ENCODE measurements at places on chromosomes 5 and 9.

DNA sequence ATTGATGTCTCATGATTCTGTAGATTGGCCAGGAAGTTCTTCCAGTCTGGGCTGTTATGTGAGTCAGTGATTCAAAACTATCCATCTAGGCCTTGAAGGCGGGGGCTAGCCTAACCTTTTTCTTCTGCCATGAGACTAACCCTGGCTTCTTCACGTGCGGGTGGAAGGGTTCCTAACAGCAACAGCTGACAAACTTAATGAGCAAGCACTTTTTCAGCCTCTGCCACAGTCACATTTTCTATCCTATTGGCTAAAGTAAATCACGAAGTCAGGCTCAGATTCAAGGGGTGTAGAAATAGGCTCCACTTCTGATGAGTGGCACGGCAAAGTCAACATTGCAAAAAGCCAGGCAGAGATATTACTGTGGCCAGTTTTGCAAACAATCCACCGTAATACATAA, 68.4 kb downstream of the STK32A start:
- no peak for DNase-seq

GRCh38 chr5:125140855-125141254, 394.4 kb upstream of the ZNF608 start:
- no peak for DNase-seq

GRCh38 chr5:5371957-5372356, 50.5 kb upstream of the ICE1 start:
- DNase-seq = no peak

DNA sequence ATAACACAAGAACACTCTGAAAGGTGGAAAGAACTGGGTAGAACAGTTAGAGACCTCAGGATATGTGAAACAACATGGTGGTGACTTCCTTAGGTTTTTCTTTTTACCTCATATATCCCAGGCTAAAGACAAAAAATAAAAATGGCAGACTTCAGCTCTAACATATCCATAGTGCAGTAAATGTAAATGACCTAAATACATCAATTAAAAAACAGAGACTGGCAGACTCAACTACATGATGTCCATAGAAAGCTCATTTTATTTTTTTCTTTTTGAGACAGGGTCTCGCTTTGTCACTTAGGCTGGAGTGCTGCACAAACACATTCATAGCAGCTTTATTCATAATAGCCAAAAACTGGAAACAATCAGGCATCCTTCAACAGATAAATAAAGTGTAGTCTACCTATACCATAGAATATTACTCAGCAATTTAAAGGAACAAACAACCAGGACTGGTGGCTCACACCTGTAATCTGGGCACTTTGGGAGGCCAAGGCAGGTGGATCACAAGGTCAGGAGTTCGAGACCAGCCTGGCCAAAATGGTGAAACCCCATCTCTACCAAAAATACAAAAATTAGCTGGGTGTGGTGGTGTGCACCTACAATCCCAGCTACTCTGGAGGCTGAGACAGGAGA, 4.8 kb downstream of the C5orf15 start:
- DNase-seq = no peak

DNA sequence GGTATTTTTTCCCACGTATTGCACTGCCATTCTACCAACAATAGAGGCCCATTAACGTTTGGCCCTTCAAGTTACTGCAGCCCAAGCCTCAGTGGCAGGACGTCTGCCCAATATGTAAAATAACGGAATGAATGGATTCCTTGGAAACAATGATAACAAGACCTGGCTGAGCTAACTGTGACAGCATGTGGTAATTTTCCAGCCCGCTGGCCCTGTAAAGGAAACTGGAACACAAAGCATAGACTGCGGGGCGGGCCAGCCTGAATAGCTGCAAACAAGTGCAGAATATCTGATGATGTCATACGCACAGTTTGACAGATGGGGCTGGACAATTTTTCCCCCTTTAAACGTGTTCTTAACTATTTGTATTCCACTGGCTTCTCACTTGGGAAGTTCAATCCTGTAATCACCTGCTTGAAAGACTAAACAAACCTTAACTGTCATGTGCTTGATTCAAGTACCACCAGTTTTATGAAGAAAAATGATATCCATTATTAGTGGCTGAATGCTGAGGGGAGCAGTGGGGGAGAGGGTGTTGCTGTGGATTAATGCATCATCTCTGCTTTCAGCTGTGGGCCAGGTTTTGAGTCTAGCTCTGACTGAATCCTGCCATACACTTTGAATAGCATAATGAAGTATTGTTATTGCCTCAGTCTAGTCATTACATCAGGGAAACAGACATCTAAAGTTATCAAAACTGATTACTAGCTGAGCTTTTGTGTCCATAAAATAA, 323.9 kb downstream of the TMEM161B start:
- no peak for DNase-seq

DNA sequence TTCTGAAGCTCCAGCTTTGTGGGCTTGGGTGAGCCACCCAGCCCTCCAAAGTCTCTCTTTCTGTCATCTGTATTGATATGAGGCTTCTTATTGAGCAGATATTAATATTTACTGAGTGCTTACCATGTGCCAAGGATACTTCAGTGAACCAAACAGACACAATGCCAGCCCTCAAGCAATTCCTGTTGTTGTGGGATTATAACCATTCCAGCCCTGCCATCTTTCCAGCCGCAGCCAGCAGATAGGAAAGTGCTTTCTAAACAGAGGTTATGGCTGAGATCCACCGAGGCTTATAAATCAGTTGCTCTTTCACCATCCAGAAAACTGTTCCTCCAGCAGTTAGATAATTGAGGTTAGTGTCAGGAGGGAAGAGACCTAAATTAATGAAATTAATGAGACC, 137.7 kb upstream of the ALDH1B1 start:
- peak; percentile 68 for DNase-seq

DNA sequence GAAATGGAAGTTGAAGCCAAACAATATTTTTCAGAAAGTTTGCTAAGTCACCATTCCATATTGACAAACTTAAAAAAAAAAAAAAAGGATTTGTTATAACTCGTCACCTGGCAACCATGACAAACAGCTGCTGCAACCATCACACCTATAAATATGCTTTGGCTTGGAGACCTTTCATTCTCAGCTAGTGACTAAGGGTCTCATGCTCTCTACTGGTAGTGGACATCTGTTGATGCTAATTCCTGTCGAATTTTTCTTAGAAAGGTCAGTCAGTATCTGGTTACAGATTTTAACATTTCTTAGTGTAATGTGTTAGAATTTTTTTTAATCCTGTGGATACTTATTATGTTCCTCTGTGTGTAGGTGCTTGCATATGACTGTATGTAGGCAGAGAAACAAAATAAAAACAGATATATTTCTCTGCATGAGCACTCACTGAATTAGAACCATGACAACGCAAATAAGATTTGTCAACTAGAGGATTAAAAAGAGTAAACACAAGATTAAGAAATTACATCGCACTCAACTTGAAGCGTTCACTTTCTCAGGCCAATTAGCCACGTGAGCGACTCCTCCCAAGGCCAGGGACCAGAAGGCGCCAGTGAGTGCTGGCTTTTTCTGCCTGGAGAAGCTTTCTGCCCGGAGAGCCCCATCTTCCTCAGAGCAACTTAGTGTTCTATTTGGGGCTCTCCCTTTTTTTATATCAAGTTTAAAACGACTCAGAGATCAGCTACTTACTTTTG, 27.0 kb upstream of the ZNF622 start:
- no peak for DNase-seq

DNA sequence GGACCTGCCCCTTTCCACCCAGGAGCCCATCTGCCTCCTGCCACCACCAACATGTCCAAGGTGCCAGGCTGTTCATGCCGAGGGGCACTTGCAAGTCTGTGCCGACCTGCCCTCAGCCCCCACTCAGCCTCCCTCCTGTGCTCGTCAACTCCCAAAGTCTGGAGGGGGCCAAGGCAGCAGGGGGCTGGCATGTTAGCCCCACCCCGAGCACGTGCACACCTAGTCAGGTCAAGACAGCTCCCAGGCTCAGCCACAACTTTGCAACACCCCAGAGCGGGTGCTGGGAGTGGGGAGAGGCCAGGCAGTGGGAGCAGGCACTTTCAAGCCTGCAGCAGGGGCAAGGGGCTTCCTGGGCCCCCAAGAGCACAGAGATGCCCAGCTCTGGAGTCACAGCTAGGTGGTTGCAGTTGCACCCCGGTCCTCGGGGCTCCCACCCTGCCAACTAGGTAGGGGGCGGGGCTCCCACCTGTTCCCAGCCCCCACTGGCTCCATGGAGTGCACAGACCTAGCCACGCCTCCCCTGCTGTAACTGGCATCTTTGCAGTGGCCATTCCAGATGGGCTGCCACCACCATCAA, 272.5 kb downstream of the CETN3 start:
- DNase-seq = no peak

- DNase-seq = no peak
Observed at GRCh38 chr5:16654647-16655334, 38.0 kb upstream of the RETREG1 start.

GRCh38 chr9:94157050-94157801, 73.0 kb downstream of the PTPDC1 start:
- peak; percentile 34 for DNase-seq

Measured in esophagus muscularis mucosa (tissue), 4 donors.